ENCODE measurements at places on chromosomes 5 and 9.

GRCh38 chr5:16446993-16447392, 18.6 kb downstream of the ZNF622 start:
- no peak for DNase-seq

DNA sequence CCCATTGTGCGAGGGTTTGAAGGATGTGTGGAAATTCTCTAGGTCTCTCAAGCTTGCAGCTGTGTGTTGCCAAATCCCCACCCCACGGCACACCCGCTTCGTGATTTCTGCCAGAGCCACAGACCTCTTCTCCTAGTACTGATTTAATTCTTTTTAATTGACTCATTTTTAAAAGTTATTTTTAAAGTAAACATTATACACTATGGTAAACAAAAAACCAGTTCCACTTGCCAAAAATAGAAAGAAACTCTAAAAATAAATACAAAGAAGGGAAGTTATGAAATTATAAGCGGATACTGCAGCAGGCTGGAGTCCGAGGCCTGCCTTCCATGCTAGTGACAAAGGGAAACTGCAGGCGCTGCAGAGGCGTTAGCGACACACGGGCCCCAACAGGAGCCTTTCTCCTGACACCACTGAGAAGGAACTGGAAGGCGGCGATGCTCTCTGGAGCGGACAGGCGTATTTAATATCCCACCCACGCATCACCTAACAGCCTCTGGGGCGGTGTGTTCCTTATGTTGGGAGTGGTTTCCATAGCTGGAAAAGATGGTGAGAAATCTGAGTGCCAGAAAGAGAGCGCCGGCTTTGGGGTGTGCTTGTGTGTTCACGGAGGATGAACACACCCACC, 122.5 kb downstream of the COL23A1 start:
- DNase-seq: no peak

DNA sequence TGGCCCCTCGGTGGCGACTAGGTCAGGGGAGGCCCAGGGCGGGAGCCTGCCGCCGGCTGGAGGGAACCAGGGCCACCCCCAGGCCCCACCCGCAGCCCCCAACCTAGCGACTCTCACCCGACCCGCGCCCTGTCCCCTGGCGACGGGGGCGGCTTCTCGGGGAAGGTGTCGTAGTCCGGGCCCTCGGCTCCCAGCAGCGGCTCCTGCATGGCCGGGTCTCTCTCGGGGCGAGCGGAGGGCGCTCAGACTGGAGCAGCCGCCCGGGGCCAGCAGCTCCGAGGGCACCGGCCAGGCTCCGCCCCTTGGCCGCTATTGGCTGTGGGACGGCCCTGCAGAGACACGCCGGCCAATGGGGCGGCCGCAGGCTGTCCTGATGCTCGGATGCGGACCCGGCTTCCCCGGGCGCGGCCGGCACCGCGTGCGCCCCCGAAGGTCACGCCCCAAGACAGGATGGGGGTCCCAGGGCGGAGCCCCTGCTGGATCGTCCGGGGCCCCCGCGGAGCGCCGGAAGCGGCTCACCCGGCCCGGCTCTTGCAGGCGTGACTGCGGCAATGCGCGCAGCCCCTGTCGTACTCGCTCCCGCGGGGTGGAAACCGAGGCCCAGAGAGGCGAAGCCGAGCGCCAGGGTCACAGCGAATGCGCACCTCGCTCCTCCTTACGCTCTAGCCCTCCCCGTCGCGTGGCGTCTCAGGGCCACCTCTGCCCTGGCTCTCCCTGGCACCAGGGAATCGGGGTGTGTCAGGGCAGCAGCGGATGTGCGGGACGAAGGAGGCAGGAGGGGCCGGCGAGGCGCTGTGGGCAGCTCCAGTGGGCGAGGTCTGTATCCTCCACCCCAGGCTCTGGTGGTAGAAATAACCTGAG, at the start of gene SLC2A6:
TSS of gene SLC2A6 (minus strand) at position 249 of the 861 bp plus-strand sequence. CDS start at position 209, 40 bp downstream.
- DNase-seq: no peak

GRCh38 chr5:172422255-172422654, 32.1 kb downstream of the SH3PXD2B start:
- DNase-seq: no peak

DNA sequence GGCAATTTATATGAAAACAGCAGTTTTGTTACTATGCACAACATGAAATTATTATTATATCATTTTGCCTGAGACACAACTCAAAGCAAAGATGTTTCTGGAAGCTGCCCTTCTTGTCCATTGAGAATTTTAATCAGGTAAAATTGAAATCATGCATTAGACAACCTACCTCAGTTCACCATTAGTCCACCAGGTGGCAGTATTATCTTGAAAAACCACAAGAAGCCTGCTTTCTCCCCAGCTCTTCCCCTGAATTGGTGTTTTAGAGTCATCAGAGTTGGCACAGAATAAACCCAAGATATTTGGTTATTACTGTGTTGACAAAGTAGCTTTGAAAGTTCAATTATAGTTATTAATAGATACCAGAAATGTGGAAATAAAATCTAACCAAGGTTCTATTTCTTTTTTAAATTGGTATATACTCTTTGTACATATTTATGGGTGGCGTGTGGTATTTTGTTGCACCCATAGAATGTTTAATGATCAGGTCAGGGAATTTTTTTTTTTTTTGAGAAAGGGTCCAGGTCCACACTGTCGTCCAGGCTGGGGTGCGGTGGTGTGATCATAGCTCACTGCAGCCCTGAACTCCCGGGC, 25.7 kb downstream of the UTP15 start:
- no peak for DNase-seq

GRCh38 chr5:110167384-110167783, 477.7 kb downstream of the MAN2A1 start:
- no peak for DNase-seq

DNA sequence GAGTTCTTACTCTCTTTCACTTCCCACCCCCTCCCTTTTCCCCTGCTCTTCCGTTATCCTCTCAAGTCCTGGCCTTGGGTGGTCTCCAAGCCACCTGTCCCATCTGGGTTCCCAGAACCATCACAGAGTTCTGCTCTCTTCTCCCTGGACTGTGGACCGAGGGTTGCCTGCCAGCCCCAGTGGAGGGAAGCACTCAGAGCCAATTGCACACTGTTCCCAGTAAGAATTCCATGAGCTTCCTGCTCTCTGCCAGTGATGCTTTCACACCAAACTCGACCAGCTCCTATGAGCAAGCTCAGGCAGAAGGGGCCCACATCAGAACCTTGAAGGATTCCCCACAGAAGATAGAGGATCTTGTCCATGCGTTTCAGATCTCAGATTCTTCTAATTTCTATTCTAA, 20.1 kb upstream of the AFAP1L1 start:
- DNase-seq: no peak

DNA sequence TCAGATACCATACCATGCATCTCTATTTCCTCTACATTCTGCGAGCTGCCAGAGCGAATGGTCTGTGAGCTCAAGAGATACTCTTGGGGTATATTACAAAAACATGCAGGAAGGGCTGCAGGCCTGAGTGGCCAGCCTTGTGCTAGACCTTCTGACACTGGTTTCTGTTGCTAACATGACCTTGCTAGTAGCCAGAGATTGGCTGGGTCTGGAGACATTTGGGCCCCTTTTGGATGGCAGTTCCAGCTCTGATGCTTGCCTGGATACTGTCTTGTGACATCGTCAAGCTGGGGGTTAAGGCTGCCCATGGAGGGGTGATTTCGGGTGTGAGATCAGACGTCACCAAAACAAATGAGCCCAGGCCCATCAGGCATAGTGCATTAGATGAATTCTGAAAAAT, 56.1 kb upstream of the FSTL4 start:
- DNase-seq: no peak

DNA sequence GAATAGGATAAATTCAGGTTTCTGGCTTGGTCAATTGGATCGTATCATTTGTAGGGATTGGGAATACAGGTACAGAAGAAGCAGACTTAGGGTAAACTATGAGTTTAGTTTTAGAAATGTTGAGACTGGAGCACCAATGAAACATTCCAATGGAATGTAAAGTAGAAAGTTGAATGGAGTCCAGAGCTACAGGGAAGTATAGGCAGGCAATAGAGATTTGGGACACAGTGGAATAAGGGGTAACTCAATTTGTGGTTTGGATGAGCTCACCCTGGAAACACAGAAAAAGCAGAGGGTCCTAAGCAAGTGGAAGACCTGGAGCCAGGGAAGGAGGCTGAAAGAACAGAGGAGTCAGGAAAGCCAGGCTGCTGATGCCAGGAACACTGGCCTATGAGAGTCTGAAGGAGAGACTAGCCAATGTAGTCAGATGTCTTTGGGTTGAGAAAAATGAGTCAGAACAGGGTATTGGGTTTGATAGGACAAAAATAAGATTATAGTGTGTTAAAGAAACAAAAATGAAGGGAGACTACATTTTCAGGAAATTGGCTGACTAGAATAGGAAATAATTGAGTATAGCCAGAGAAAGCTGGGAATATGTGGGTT, 72.8 kb downstream of the STARD4 start:
- DNase-seq: no peak

GRCh38 chr9:76191493-76191892, 202.7 kb downstream of the RFK start:
- no peak for DNase-seq

DNA sequence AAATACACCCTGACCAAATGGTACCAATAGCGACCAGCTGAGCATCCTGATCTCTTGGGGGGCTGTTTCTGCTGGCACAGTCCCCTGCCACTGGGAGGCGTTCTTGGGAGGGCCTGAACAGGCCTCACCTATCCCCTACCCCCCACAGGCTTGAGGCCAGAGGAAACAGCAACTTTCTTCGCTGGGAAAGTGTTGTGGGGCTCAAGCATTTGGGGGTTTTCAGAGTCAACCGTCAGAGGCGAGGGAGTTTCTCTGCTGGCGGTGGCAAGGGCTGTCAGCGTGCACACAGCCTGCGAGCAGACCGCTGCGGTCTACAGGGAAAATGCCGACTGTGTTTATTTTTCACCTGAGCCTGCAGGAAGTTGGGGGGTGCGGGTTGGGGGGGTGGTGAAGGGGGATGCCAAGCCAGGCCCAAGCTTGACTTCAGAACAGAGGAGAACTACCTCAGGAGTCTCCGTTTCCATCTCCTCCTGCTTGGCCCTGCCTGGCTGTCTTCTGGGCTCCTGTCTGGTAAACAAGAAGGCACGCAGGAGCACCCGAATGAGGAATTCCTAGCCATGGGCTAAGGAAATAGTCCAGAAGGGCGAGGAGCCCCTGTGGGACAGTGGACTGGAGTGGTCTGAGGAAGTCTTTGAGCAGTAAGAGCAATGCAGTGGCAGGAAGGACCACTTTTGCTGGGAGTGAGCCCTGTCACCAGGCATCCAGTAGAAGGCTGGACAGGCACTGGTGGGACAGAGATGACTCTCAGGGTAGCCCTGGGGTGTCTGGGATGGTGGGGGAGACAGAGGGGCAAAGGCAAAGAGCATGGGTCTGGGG, 18.1 kb downstream of the TCF7 start:
- no peak for DNase-seq

- no peak for DNase-seq
Measured at GRCh38 chr9:128733256-128733655, 9.3 kb upstream of the ZDHHC12 start.

- DNase-seq: no peak
Measured at GRCh38 chr5:170811719-170812118, 28.2 kb downstream of the GABRP start.

- DNase-seq: no peak
Measured at GRCh38 chr5:174309131-174309795, 263.8 kb downstream of the NSG2 start.

- DNase-seq: no peak
Measured at GRCh38 chr5:35316611-35317274, 86.5 kb upstream of the PRLR start.

- DNase-seq: no peak
Measured at GRCh38 chr9:78371981-78372380, 75.1 kb downstream of the PSAT1 start.

DNA sequence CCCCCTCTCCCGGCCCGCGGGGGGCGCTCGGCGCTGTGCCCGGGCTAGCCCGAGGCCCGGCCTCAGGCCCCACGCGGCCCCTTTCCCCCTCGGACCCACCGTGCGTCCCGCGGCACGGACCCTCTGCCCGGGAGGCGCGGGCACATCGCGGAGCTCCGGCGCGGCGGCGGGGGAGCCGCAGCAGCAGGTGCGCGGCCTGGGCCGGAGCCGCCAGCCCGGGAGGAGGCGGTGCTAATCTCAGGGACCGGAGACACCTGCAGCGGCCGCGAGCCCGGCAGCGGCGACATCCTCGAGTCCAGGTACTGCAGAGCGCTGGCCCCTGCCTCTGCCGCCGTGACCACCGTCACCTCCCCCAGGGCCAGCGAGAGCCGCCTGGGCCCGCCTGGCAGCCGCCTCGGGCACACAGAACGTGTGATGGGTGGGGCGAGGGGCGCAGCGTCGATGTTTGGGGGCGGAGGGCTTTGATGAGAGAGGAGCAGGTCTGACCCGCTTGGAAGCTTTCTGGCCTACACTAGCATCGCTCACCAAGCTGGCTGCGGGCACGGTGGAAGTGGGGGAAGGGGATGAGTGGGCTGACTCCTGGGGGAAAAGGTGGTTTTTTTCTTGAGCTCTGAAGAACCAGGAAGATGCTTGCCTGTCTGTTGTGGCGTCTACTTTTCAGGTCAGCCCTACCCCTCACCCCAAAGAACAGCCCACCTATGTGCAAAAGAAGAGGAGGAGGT, 524 bp downstream of the CYFIP2 start:
- DNase-seq: no peak

DNA sequence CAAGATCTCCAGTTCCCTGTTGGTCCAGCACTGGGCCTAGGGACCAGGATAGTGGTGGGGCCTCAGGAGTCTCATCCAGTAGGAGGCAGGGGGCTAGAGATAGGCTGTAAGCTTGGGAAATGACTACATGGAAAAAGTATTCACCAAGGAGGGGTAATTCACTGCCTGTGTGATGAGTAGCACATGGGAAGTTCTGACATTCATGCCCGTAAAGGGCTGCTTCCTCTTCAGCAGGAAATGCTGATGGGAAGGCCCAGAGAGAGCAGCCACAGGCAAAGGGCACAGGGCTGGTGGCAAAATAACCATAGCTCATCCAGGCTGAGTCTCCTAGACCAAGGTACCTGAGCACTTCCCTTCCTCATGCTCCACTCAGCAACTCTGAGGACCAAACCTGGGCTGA, 23.1 kb upstream of the FRRS1L start:
- no peak for DNase-seq

- no peak for DNase-seq
Measured at GRCh38 chr5:177133853-177134696, 502 bp downstream of the NSD1 start.

DNA sequence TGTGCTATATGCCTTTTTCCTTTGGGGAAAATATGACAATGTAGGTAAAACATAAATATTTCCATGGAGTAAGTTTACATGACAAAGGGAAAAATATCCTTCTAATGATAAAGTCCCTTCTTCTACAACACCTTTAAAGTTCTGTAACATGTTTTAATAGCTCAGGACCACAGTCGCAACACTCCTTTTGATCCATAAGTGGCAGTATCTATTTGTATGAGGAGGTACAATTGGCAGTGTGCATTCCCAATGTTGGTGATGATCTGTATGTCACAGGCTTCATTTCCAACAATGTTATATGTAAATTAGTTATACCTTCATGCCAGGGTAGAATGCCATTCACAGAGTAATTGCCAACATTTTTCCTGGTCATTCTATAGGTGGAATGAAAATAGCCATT, 127.1 kb upstream of the CCNH start:
- DNase-seq: no peak

GRCh38 chr5:23208959-23209431, 298.4 kb upstream of the PRDM9 start:
- no peak for DNase-seq
